ENCODE measurements at places on chromosomes 7 and 10.

DNA sequence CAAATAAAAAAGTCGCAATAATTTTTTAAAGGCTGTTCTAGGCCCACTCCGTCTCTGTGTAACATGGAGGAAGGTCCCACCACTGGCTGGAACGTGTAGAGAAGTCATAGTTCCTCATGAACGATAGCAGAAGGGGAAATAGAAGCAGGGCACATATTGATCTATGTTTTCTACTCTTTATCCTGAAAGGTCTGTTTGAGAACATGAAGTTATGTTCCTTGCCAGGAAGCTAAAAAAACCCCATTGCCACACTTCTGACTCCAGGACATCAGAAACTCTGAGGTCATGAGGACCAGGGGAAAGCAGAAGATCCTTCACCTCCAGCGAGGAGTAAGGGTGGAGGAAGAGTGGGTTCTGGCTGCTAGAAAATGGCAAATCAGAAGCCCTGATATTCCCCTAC, 10.8 kb downstream of the ANKRD22 start:
- H3K27ac ChIP-seq = no peak overlapping the region
- no peaks in the 10 kb centered on the region for H3K27me3 ChIP-seq
- no peak for DNase-seq
- no peaks in the 10 kb centered on the region for H3K36me3 ChIP-seq
- H3K4me1 ChIP-seq = no peaks in the 10 kb centered on the region

- no peaks in the 10 kb centered on the region for H3K27me3 ChIP-seq
- DNase-seq = no peak
- H3K4me1 ChIP-seq = no peaks in the 10 kb centered on the region
- H3K4me3 ChIP-seq = no peak overlapping the region
- no peaks in the 10 kb centered on the region for H3K36me3 ChIP-seq
Observed at GRCh38 chr7:14144109-14144508, 154.6 kb upstream of the ETV1 start.

- H3K27ac ChIP-seq = no peak overlapping the region
- no peak for DNase-seq
- no peaks in the 10 kb centered on the region for H3K27me3 ChIP-seq
- H3K36me3 ChIP-seq = no peaks in the 10 kb centered on the region
Observed at GRCh38 chr10:113735913-113736312, 15.6 kb upstream of the PLEKHS1 start.

DNA sequence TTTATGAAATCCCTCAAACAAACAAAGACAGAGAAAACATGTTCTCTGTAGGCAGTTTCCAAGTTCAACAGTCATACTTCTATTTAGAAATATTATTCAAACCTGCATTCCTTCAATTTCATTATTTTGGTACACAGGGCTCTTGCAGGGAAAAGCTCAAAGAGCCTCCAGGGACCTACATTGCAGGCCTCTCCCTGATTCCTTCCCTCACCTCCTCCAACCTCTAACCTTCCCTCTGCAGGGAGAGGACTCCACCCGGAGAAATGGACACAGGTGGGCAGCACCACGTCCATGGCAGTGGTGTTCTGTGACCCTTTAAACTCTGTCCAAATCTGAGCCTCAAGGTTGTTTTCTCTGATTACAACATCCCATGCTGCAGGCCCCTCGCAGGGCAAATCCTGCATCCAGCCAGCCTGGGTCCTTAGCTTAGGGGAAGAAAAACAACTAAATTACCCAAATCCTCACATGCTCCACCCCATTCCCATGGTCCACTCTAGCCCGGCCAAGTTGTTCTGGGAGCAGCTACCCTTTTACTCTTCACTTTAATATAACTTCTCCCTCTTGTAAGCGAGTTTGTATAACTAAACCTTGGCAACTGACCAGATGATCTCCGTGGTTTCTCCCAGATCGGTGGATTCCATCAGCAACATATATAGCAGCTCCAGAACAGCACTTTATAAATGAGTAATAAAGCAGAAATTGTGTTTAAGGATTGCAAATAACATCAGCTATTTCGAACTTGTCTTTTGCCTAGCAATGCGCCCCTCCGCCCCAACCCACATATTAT, 129.8 kb downstream of the CUBN start:
- no peak for DNase-seq
- H3K36me3 ChIP-seq = no peaks in the 10 kb centered on the region
- H3K27me3 ChIP-seq = no peaks in the 10 kb centered on the region
- no peak overlapping the region for H3K4me3 ChIP-seq
- H3K27ac ChIP-seq = no peak overlapping the region

GRCh38 chr10:124918191-124918830, 23.6 kb upstream of the ZRANB1 start:
- H3K27ac ChIP-seq = no peak overlapping the region
- peak; percentile 9 for DNase-seq
- peaks cover 8% of the 10 kb centered on the region for H3K4me1 ChIP-seq

- no peaks in the 10 kb centered on the region for H3K4me1 ChIP-seq
- no peak for DNase-seq
- peaks cover 22% of the 10 kb centered on the region for H3K36me3 ChIP-seq
- H3K27ac ChIP-seq = no peak overlapping the region
- H3K27me3 ChIP-seq = no peaks in the 10 kb centered on the region
Observed at GRCh38 chr10:84155521-84155920, 16.2 kb downstream of the GHITM start.

- no peak overlapping the region for H3K27ac ChIP-seq
- no peak for DNase-seq
- no peaks in the 10 kb centered on the region for H3K4me1 ChIP-seq
- no peak overlapping the region for H3K4me3 ChIP-seq
- H3K27me3 ChIP-seq = no peaks in the 10 kb centered on the region
Observed at GRCh38 chr10:7354330-7355047, 56.3 kb downstream of the SFMBT2 start.

- H3K4me1 ChIP-seq = peaks cover 51% of the 10 kb centered on the region
- H3K27ac ChIP-seq = peak overlapping the region; percentile 58
- no peak overlapping the region for H3K4me3 ChIP-seq
Observed at GRCh38 chr7:22564511-22565045, 64.6 kb upstream of the STEAP1B start.

GRCh38 chr10:98286419-98286818, 18.4 kb upstream of the LOXL4 start:
- no peaks in the 10 kb centered on the region for H3K27me3 ChIP-seq
- H3K4me1 ChIP-seq = no peaks in the 10 kb centered on the region
- H3K4me3 ChIP-seq = no peak overlapping the region
- no peaks in the 10 kb centered on the region for H3K36me3 ChIP-seq

Measured in MM.1S (cell line).